Left cardiac atrium (tissue), 4 donors: ENCODE measurements at places on chromosomes 1 and 21. TPM values are rescaled to one million over a fixed set of nuclear protein-coding genes. Genes with fewer than 3 reads are reported as not detected.

BRDT gene
- not detected for total RNA-seq

DNA sequence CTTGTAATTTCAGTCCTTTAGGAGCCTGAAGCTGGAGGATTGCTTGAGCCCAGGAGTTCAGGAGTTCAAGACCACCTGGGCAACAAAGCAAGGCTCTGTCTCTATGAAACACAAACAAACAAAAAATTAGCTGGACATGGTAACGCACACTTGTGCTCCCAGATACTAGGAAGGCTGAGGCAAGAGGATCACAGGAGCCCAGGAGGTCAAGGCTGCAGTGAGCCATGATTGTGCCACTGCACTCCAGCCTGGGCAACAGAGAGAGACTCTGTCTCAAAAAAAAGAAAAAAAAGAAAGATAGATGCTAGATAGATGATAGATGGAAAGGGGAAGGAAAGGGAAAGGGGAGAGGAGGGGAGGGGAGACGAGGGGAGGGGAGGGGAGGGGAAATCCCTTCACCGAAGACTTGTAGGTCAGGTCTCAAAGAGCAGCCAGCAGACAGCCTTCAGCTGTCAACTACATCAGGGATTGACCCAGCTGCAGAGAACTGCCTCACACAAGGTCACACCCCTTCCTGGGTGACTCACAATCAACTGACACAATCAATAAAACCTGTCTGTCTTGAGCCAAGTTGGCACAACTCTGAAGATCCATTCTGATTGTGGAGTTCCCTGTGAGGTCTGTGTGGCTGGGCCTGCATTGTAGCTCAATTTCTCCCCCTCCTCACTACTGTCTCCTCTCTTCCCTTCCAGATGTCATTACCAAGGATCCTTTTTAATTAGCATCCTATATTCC is 200.6 kb downstream of the RGS7 start:
- no peak for DNase-seq

OPRD1 gene
- not detected for total RNA-seq

DNA sequence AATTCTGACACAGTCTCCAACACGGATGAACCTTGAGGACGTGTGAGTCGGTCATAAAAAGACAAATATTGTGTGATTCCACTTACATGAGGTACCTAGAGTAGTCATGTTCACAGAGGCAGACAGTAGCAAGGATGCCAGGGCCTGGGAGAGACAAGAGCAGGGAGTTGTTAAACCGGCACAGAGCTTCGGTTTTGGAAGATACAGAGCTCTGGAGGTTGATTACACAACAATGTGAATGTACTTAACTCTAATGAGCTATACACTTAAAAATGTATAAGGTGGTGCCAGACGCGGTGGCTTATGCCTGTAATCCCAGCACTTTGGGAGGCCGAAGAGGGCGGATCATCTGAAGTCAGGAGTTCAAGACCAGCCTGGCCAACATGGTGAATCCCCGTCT is 37.8 kb upstream of the NEK2 start:
- DNase-seq = no peak

GRCh38 chr1:201266276-201266675 is 17.0 kb upstream of the PKP1 start:
- no peak for DNase-seq

GRCh38 chr1:35935442-35936388 is 4.8 kb downstream of the AGO3 start:
- no peak for DNase-seq

CFHR2 gene
- not detected for total RNA-seq

DNA sequence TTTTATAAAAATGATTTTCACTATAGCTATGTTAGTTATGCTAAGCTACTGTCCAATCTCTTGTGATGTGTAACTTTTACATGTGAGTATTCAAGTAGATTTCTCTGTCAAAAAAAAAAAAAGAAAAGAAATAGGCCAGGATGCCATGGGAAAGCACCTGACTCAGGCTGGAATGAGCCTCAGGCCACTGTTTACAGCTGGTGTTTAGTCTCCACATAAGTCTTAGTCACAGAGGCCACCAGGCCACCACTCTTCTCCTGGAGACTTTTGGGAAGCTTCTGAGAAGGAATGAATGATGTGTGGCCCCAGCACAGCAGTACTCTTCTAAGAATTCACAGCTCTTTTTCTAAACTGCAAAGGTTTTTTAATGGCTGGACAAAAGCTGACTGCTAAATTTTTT is 48.9 kb downstream of the CHML start:
- no peak for DNase-seq

- DNase-seq = no peak
Measured at GRCh38 chr1:42767510-42768000, 506 bp downstream of the C1orf50 start.

DNA sequence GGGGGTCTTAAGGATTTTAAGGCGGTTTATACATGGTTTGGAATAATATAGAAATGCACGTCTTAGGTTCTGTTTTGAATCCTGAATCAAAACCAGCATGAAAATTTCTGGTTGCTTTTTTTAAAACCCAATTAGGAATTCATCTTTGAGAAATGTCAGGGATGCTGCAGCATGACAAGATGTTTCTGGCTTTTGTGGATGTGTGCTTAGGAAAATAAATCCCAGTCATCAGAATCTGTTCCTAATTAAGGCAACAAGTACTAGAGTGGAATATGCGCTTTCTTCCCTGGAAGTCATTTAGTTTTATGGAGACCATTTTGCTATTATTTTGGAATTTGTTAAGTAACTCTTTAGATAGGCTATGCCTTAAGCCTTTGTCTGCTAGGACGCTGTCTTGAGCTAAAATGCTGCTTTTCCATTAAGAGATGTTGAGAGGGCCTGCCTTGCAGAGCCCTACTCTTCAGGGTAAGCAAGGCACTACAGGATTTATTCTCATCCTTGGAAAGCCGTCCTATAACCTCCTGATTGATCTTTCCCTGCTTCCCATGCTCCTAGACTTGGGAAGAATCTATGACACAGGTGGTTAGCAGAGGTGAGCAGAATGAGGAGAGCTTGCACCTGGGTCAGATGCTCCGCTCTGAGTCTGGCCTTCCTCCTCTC is 332.8 kb downstream of the DISC1 start:
- DNase-seq = no peak

DNA sequence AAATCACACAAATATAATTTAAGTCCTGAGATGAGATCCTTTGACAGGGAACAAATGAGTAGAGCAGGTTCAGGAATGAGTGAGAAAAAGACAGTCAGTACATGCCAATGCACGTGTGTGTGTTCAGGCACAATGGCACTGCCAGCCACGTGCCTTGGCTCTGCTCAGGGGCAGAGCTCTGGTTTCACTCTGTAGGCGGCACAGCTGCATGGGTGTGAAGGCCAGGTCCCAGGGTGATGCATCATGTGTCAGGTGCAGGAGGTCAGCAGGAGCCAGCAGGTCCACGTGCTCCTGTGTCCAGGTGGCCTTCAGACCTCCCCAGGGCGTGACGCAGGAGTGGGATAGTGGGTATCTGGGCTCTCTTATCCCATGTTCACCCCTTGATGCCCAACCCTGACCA is 386.1 kb downstream of the KCNH1 start:
- DNase-seq = no peak

GRCh38 chr1:86583593-86583992 is 36.7 kb downstream of the CLCA4 start:
- DNase-seq = no peak

- peak; percentile 86 for DNase-seq
Measured at GRCh38 chr1:94095112-94095637, 25.8 kb downstream of the ABCA4 start.

- DNase-seq = no peak
Measured at GRCh38 chr1:7219031-7219430, 433.8 kb downstream of the CAMTA1 start.
